ENCODE measurements at places on chromosomes 4 and X. TPM values are rescaled to one million over a fixed set of nuclear protein-coding genes. Genes with fewer than 3 reads are reported as not detected.

GRCh38 chr4:132479543-132479942, 669.6 kb upstream of the PCDH10 start:
- H3K4me1 ChIP-seq: no peaks in the 10 kb centered on the region
- no peak overlapping the region for H3K27ac ChIP-seq
- no peaks in the 10 kb centered on the region for H3K27me3 ChIP-seq

Gene SGMS2
- polyA plus RNA-seq: 0.48 TPM

Gene PDCL2
- polyA plus RNA-seq: not detected

- DNase-seq: no peak
- no peaks in the 10 kb centered on the region for H3K27me3 ChIP-seq
- no peak overlapping the region for H3K27ac ChIP-seq
Observed at GRCh38 chrX:110954428-110955100, 141.4 kb upstream of the PAK3 start.

- no peak for DNase-seq
- H3K27ac ChIP-seq: no peak overlapping the region
- peaks cover 6% of the 10 kb centered on the region for H3K4me1 ChIP-seq
- no peaks in the 10 kb centered on the region for H3K36me3 ChIP-seq
- H3K27me3 ChIP-seq: no peaks in the 10 kb centered on the region
Observed at GRCh38 chrX:47502316-47503125, 19.5 kb upstream of the ZNF41 start.

Data from spleen (tissue), 13 donors.